Activated T-helper 1 cell treated with Interleukin-2 at 50 U/mL for 16 hours (primary cell): ENCODE measurements at places on chromosomes 6 and 20.

DNA sequence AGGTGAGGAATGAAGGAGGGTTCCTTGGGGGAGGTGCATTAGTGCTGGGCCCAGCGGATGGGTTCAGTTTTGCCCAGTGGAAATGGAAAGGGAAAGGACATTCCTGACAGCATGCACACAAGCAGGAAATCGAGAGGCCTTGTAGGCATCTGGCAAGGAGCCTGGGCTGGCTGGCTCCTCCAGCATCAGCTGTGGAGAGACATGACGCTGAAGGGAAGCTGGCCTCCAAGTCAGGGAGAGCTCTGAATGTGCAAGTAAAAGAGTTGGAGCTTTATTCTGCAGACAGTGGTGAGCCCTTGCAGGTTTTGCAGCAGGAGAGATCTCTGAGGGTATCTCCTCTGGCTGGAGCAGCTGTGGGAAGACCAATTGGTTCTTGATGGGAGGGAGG is 154.3 kb downstream of the MRPL14 start:
- DNase-seq, result no peak

GRCh38 chr6:24879351-24879750 is 56.4 kb downstream of the RIPOR2 start:
- DNase-seq, result no peak

- DNase-seq, result peak; percentile 48
Observed at GRCh38 chr20:58651946-58652605, 993 bp downstream of the STX16 start.

DNA sequence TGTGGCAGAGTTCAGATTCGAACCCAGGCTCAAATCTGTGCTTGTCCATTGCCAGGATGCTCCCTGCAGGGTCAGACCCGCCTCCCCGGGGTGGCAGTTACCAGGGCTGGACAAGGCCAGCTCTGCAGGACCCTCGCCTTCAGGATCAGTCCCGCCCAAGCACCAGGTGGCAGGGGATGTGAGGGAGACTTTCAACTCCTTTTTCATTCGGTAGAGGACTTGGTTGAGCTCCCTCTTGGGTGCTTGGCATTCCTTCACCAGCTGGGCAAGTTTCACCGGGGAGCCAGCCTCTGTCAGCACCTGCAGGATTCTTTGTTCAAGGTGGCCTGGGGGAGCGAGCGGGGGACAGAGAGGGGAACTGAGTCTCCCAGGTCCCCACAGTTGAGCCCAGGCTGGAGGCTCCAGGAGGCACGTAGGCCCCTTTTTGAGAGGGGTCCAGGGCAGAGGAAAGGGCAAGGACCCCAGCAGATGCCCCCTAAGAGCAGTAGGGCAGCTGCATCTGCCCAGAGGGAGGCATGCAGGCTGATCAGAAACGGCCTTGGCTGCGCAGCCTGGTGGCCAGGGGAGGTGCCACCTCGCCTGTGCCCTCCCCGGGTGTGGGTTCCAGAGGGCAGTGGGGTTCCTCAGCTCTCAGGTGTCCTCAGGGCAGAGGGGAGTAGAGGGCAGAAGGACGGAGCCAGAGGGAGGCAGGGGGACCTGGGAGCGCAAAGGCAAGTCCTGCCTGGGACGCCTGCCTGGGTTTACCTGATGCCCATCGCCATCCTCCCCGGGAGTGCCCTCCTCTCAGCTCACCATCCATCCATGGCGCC is 3.9 kb downstream of the ZBP1 start:
- no peak for DNase-seq

DNA sequence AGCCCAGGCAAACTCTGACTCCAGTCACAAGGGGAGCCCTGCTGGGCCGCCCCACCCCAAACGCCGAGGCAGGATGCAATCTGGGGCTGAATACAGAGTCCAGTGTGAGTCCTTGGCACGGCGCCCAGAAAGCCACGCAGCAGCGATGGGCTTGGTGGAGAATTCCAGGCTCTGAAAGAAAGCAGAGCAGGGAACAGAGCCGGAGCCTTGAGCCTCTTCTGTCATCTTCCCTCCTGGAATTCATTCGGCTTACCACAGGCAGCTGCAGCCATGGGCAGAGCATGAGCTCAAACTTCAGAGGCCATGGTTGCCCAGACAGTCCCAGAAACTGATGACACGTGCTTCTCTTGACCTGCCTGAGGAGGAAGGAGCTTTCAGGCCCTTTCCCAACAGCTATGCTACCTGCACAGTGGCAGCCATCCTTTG is 441.1 kb upstream of the JARID2 start:
- no peak for DNase-seq

- DNase-seq, result no peak
Observed at GRCh38 chr20:58359441-58359840, 29.6 kb upstream of the VAPB start.

GRCh38 chr6:136647363-136647852 is 97.2 kb upstream of the MAP7 start:
- DNase-seq, result no peak

- no peak for DNase-seq
Observed at GRCh38 chr6:117411474-117411873, 14.3 kb downstream of the ROS1 start.

DNA sequence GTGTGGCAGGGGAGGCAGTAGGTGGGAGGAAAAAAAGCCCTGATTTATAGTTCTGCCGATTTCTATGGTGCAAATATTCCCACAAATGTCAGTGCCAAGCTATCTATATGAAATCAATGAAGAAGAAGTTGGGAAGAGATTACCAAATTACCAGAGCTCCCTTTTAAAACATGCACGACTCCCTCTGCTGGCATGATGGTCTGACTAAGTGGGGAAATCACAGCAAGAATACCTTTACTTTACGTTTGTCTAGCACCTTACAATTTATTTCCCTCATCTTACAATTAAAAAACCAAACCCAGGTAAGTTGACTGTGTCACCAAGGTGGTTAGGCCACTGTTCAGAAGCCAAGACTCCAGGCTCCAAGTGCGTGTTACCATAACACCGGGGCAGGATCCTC is 55.6 kb downstream of the AGPAT4 start:
- DNase-seq, result no peak

DNA sequence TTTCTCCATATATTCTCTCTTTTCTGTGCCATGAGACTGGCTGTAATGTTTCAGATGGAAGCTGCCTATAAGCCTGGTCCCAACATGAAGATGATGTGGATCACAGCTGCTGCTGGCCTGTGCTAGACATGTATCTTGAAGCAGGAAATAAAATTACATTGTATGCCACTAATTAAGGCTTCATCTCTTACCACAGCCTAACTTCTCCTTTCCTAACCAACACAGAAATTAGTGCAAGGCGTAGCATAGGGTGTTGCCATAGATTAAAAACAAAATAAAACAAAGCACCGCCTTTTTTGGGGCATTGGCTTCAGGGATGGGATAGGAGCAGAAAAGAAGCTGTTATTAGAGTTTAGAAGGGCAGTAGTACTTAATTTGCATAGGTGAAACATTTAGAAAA is 4.7 kb upstream of the SLC17A4 start:
- DNase-seq, result no peak

DNA sequence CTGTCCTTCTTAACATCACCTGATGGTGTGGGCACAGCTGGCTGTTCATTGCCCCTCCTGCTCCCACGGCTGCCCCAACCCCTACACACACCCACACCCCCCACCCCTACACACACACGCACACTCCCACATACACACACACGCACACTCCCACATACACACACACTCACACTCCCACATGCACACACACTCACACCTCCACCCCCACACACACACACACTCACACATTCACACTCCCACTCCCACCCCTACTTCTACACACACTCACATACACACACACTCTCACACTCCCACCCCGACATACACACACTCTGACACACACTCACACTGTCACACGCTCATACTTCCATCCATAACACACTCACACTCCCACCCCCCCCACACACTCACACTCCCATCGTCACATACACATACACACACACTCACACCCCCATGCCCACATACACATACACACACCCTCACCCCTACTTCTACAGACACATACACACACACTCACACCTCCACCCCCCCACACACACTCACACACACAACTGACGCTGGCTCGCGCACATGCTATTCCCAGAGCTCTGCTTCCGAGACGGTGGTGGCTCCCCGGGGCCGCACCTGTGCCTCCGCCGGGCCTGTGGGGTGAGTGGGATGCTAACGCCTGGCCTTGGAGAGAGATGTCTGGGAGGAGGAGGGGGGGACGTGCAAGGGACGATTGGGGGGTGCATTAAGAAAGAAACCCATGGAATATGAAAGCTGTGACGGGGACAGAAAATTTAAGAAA is 174.8 kb upstream of the QKI start:
- no peak for DNase-seq

GRCh38 chr20:57107208-57107607 is 159.2 kb downstream of the BMP7 start:
- no peak for DNase-seq

DNA sequence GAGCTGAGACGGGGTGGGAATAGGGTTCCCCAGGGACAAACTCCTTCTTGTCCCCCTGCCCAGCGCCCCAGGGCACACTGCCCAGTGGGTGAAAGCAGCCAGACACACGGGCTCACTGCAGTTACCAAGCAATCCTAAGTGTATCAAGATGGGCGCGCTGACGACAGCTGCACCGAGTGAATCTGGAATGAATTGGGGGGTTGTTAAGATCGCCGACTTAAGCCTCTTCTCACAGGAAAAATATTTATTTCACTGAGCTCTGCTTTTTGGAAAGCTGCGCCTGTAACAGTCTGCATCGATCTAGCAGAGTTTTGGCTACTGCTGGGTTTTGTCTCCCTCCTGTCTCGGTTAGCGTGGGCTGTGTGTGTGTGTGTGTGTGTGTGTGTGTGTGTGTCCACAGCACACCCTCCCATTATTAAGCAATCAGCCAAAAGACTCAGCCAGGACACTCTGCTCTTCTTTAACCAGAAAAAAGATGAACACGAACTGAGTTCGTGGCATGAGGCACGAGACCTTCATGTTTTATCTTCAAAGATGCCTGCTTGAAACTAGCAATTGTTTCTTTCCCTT is 35.9 kb downstream of the RIPOR3 start:
- DNase-seq, result no peak

GRCh38 chr20:32252189-32252588 is 25.3 kb upstream of the KIF3B start:
- DNase-seq, result no peak

GRCh38 chr6:36340618-36341454 is 4.1 kb upstream of the BNIP5 start:
- DNase-seq, result peak; percentile 44

- no peak for DNase-seq
Observed at GRCh38 chr6:156767603-156768467, 9.3 kb upstream of the ARID1B start.

DNA sequence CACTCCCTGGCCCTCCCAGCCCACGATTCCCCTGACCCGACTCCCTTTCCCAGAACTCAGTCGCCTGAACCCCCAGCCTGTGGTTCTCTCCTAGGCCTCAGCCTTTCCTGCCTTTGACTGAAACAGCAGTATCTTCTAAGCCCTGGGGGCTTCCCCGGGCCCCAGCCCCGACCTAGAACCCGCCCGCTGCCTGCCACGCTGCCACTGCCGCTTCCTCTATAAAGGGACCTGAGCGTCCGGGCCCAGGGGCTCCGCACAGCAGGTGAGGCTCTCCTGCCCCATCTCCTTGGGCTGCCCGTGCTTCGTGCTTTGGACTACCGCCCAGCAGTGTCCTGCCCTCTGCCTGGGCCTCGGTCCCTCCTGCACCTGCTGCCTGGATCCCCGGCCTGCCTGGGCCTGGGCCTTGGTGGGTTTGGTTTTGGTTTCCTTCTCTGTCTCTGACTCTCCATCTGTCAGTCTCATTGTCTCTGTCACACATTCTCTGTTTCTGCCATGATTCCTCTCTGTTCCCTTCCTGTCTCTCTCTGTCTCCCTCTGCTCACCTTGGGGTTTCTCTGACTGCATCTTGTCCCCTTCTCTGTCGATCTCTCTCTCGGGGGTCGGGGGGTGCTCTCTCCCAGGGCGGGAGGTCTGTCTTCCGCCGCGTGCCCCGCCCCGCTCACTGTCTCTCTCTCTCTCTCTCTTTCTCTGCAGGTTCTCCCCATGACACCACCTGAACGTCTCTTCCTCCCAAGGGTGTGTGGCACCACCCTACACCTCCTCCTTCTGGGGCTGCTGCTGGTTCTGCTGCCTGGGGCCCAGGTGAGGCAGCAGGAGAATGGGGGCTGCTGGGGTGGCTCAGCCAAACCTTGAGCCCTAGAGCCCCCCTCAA is at the start of gene LTA:
TSS of gene LTA (plus strand) at position 249 of the 871 bp plus-strand sequence. CDS start at position 703, 454 bp downstream.
- peak; percentile 63 for DNase-seq

DNA sequence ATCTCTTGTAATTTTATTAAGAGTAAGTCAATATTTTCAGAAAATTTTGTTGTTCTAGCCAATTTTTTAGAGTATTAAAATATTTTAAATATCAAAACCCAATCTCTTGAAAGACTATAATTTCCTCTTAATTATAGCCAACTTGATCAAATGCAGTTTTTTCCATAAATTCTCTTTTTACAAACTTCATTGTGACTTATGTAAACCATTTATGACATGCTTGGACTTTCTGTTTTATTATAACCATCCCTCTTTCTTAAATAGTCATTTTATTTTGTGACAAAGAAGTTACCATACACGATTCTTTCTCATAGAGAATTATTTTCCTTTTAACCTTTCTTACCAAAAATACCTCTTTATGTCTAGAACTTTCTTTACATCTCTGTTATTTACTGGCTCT is 1075.5 kb downstream of the KHDRBS2 start:
- no peak for DNase-seq

DNA sequence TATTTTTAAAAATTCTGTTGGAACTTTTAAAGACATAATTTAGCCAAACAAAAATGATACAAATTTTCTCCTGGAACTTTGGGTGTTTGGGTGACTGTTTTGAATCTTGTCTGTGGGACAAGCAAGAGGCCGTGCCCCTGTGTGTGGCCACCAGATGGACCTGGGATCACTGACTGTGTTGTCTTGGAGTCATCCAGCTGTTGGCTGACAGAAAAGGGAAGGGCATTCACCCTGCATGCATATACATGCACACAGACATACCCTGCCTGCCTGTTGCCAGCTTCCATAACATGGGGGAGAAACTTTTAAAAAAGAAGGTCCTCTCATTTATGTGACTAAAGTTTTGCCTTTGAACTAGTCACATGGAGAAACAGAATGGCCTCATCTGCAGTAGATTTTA is 72.7 kb downstream of the BLOC1S5 start:
- DNase-seq, result no peak

GRCh38 chr6:13517116-13517515 is 29.7 kb upstream of the GFOD1 start:
- DNase-seq, result no peak

DNA sequence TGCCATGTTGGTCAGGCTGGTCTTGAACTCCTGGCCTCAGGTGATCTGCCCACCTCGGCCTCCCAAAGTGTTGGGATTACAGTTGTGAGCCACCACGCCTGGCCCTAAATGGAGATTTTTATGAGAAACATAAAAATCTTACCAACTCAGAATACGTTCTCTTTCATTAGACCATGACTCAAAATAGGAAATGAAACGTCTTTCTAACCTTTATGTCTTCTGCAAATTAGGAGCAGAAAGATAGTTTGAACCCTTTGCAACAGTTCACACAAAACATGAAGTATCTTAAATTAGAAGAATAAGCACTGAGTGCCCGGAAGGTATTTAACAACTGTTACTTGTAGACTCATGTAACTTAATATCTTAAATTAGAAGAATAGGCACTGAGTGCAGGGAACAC is 48.3 kb downstream of the AHI1 start:
- no peak for DNase-seq

GRCh38 chr20:1631309-1632151 is 11.7 kb upstream of the SIRPB1 start:
- no peak for DNase-seq

GRCh38 chr6:16769131-16769985 is 8.1 kb upstream of the ATXN1 start:
- peak; percentile 42 for DNase-seq

GRCh38 chr20:26207237-26207966 is 510.7 kb upstream of the ZNF337 start:
- no peak for DNase-seq
